Kasumi-1 (cell line): ENCODE measurements at places on chromosomes 5 and 9.

- DNase-seq: no peak
Observed at GRCh38 chr5:148806520-148806931, 19.9 kb upstream of the ADRB2 start.

DNA sequence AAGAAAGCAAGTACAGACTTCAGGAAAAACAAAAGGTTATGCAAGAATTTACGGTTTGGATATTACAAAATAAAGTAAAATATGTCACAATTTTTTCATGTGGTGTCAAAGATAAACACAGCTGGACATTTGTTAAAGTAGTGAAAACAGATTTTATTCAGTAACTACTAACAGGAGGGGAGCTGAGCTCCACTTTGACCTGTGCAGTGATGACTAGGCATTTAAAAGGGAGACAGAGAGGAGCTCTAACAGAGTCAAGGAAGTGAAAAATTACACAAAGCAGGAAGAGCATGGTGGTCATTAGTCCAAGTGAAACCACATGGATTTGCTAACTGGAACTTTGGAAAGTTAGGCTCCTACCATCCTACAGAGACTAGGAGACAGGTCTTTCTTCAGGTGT lies 263.6 kb upstream of the PCSK5 start:
- no peak for DNase-seq

DNA sequence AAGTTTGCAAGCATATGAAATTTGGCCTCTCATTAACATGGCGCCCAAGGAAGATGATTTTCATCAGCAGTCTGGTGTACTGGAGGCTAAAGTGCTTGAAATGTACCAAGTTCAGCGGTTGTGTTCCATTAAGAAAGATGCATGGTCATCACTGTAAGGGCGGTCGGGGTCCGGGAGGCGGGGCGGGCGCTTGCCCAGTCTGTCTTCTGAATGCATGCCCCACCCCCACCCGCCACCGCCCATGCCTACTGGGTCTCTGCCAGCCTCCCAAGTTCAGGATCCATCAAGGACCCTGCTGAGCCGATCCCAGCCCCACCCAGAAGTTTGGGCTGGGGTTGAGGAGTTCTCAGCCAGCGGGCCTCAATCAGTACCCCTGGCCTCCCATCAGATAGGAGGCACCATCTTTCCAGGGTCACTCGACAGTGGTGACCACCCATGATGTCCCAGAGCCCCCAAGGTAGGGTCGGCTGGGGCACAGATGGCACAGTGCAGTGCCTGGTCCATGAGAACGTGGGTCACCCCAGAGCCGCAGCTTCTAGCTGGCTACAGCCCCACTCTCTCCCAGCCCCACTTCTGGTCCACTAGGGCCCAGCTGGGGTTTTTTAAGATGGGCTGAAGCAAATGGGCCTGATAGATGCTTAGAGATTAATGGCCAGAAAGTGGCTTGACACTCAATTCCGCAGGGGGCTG lies 24.4 kb upstream of the PRDM12 start:
- no peak for DNase-seq

DNA sequence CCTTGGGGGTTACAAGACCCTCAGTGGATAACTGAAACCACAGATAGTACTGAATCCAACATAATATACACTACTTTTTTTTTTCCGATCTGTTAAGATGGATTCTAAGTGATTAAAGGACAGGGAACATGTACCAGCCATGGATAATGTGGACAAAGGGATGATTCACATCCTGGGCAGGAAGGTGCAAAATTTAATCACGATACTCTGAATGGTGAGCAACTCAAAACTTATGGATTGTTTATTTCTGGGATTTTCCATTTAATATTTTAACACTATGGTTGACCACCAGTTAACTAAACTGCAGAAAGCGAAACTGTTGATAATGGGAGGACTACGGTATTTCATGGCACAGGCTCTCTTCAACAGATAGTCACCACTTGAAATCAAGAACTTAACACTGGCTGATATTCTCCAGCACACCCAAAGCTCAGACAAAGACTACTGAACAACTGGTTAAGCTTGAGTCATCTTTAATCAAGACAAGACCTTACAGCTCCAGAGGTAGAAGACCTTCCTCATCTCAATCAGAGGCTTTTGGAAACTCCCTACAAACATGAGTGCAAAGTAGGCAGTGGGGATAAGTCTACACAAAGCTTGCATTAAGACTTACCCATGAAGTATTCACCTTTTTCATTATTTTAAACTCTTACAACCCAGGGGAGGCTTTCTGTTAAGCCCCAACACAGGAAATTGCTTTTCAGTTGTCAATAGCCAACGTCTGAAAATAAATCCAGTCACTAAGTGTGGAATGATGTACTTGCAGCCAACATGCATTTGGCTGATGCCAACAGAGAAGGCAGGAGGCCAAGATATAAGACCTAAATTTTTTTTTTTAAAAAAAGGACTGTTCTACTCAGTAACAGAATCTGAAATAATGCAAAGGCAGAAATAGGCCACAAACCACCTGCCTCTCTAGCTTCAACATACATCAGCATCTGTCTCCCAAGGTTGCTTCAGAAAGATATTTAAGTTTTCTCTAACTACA lies 78.7 kb downstream of the ELAVL2 start:
- no peak for DNase-seq

DNA sequence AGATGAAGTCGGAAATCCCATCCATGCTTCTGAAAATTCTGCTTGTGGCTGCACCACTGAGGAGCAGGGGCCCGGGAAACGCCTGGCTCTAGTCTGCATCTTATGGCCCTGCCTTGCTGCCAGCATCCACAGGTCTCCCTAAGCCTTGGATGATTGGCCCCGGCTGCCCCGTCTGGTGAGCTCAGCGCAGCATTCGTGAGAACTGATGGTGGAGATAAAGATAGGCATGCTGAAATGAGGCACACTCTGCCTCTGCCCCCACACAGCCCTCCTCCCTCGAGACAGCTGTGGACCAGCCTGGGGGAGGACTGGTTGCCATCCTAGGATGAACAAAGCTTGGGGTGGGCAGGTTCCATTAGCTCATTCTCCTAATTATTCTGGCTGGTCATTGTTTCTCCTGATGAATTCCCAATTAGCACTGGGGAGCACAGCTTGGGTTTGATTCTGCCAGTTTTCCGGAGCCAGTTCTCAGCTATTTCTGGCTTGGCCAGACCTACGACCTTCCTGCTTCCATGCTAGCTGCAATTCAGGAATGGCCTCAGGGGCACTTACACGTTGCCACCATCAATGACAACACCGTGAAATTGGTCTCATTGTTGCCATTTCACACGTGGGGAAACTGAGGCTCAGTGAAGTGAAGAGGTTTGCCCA lies 62.8 kb upstream of the CPEB4 start:
- no peak for DNase-seq

DNA sequence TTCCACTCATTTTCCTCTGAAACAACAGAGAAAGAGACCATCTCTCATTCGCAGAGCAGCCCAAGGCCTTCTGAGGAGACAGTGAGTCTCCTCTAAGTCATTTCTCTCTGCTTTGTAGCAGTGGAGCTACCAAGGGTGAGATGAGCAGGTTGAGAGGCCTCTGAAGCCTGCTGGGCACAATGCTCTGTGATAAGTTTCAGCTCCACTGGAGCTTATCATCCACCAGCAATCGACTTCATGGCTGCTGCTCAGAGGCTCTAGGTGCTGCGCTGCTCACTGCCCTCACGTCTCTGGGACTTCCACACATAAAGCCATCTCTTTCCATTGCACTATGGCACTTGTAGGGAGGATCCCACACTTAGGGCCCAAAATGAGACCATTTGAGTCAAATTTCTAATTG lies 96.3 kb downstream of the CMYA5 start:
- no peak for DNase-seq

DNA sequence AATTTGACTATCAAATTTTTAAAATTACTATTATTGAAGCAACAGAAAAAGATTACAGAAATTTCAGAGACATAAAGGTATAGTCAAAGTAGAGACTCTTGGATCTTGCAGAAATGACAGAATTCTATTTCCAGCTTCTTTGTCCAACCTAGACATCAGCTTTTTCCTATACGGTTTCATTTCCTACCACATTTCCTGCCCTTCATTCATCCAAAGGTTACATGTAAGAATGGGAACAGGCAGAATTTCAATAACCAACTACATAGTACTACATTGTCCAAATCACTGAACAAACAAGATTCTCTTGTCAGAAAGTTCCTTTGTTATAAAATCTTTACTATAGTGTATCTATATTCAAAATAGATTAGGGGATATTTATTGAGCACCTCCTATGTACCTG lies 124.9 kb downstream of the FANCC start:
- DNase-seq: no peak

DNA sequence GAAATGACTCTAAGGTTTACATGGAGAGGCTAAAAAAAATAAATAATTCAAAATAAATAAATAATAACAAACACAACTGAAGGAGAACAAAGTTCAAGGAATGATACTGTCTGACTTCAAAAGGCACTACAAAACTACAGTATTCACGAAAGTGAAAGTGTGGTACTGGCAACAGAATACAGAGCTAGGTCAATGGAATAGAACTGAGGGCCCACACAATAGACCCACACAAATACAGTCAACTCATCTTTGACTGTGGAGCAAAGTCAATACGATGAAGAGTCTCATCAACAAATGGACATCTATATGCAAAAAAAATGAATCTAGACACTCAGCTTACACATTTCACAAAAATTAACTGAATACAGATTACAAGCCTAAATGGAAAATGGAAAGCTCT lies 75.3 kb downstream of the FBXW11 start:
- no peak for DNase-seq

DNA sequence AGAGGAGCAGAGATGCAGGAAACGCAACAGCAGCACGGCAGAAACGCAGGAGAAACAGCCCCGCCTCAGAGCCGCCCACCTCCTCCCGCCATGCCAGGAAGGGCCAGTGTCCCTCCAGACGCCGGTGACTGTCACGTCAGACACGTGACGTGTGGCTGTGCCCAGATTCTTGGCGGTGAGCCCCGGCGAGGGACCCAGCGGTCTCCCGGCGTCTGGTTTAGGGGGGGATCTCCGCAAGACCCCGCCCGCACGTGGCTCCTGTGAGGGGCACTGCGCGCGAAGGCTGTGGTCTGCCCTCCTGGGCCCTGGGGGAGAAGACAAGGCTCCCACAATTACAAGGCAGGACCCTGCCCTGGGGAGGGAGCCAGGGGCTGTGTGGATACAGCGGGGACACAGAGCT lies 2.4 kb upstream of the LCN8 start:
- DNase-seq: no peak

DNA sequence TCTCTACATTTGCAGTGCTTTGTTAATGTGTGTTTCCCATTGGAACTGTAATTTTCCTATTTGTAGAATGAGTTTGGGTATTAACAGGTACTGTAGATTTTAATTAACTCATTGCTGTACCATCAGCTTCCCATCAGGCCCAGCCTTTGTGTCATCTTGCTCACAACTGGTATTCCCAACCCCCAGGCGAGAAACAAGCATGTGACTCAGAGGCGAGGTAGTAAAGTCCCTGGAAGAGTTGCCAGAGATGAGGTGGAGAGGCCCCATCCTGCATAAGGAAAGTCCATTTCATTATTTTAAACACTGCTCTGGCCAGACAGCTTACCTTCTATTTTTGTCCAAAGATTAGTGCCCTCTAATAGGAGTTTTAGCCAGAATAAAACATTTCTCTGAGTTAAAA lies 29.9 kb downstream of the ADCY2 start:
- DNase-seq: no peak
